Activated naive CD4-positive, alpha-beta T cell (primary cell): ENCODE measurements at places on chromosomes 3 and 15.

DNA sequence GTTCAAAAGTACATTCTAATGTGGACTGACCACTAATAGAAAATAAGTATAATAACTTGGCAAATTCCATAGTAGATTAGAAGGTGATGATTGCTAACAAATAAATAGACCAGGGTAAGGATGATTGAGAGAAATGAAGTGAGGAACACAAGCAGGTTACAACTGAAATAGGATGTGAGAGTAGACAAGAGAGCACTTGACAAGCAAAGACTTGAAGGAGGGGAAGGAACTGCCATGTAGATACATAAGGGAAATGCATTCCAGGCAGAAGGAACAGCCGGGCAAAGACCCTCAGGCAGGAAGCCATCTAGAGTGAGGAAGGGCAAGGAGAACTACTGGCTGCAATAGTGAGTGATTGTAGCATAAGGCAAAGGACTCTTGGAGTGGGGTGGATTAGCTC is 5.0 kb downstream of the PLA1A start:
- DNase-seq, result no peak

DNA sequence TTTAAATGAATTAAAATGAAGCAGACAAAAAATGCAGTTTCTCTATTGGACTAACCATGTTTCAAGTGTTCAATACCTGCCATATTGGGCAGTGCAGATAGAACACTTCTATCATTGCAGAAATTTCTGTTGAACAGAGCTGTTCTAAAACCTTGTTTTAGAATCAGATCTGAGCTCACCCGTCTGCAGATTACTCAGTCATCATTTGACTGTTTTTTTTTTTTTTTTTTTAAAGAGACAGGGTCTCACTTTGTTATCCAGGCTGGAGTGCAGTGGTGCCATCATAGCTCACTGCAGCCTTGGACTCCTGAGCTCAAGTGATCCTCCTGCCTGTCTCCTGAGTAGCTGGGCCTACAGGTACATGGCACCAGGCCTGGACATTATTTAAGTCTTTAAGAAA is 128.7 kb downstream of the APBA2 start:
- DNase-seq, result no peak

GRCh38 chr3:30098243-30098642 is 508.2 kb upstream of the TGFBR2 start:
- no peak for DNase-seq

DNA sequence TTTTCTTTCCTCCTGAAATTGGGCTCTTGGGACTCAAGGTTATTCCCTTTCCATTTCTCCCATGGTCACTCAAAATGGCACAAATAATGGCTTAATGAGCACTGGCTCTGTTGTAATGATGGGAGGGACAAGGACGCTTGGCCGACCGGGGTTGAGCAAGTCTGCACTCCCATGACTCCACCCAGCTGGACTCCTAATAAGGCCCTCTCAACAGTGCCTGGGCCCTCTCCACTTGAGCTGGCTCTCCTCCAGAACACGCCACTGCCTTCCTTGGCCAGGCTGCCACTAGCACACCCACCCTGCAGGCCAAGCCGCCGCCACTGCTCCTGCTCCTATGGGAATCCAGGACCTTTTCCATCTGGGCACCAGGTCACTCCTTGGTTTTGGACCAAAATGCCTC is 42.3 kb downstream of the ADCY5 start:
- no peak for DNase-seq

GRCh38 chr15:73972984-73973682 is 19.0 kb downstream of the STOML1 start:
- DNase-seq, result peak; percentile 41

DNA sequence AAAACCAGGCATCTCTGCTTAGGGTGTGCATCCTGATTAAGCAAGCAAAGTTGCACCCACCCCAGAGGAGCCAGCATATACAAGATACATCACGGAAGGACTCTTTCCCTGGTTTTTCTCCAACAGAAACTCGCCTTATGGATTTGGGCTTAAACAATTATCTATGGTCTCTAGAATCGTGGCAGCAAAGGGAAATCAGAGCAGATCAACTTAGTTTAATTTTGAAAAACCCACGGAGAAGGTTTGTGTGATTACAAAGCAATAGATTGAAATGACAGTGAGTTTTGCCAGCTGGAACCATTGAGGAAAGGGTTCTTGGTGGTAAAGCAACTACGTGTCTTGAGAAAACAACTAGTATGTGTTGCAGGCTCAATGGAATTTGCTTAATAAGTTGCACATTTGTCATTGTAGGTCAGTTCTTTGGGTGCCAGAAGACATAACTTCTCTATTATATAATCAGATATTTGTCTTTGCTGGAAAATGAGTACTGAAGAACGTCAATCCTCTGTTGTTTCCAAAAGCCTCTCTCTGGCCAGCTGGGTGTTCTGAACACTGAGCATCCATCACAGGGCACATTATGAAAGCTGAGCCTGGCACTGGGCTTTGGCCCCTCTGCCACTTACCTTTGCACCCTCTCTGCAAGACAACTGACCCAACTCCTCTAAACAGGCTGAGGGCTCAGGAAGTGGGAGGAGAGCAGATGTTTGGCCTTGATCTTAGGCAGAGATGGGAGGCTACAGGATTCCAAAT is 75.7 kb upstream of the FBN1 start:
- no peak for DNase-seq

DNA sequence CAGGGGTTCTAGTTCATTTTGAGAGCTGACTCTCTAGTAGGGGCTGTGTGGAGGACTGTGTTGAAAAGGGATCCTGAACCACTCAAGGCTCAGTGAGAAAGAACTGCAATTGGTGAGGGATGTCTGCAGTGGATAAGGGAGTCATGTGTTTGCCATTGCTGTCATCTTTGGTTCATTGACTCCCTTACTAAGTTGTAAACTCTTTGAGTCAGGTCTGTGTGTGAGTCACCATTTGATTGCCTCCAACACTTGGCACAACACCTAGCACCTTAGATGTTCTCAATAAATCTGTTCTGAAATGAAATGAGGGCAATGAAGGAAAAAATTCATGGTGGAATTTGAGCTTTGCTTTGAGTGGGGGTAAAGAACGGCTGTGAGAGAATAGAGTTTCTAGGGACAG is 51.7 kb downstream of the PLS1 start:
- DNase-seq, result no peak

DNA sequence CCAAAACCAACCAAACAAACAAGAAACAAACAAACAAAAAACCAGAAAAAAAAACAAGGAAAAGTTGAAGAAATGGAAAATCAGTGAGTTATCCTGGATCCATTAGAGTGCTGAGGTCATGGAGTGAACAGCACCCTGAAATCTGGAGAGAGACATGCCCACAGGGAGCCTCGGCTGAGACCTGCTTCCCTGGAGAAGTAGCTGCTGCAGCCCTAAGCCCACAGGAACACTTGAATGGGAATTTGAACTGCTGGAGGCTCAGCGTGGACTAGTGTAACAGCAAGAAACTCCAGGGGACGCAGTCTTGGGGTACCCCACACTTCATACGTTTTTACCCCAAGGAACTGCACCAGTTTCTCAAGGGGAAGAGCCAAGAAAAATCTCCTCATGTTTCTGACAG is 144.1 kb upstream of the UBE3A start:
- no peak for DNase-seq

GRCh38 chr15:91941871-91942658 is 88.6 kb downstream of the SLCO3A1 start:
- DNase-seq, result no peak
